ENCODE measurements at places on chromosomes 1 and 21.

DNA sequence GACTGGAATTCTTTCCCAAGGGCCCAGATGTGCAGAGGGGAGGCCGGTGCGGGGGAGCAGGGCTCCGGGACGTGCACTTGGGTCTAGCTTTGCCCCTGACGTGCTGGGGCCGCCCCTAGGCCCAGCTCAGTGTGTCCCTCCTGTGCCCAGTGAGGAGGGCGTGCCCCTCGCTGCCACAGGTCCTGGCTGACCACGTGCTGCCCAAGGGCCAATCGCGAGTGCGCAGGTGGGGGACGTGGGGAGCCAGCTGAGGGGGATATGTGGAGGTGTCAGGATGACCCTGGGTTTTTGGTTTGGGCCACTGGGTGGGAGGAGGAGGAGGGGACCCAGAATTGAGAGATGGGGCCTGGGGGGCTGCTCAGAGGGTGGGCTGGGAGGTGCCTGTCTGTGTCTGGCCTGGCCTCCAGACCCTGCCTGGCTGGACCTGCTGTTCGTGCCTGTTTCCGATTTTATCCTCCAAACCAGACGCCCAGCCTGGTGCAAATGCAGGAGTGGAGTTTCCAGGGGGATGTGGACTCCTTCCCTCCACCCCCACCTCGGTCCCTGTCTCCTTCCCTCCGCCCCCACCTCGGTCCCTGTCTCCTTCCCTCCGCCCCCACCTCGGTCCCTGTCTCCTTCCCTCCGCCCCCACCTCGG lies 6.1 kb upstream of the RNF223 start:
- DNase-seq = no peak

GRCh38 chr1:175155473-175155856 lies 37.1 kb downstream of the KIAA0040 start:
- no peak for DNase-seq

GRCh38 chr1:198713081-198713480 lies 74.2 kb downstream of the PTPRC start:
- no peak for DNase-seq

DNA sequence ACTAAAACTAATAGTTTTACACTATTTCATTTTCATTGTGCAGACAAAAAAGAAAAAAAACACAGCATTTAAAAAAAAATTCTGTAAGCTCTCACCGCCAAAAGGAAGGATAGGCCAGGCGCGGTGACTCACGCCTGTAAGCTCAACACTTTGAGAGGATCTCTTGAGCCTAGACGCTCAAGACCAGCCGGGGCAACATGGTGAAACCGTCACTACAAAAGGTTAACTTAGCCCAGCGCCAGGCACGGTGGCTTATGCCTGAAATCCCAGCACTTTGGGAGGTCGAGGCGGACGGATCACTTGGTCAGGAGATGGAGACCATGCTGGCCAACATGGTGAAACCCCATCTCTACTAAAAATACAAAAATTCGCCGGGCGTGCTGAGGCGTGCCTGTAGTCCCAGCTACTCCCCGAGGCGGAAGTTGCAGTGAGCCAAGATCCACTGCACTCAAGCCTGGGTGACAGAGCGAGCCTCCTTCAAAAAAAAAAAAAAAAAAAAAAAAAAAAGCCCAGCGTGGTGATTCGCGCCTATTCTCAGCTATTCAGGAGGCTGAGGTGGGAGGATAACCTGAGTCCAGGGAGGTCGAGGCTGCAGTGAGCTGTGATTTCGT lies 14.3 kb upstream of the SPEN start:
- DNase-seq = peak; percentile 92

DNA sequence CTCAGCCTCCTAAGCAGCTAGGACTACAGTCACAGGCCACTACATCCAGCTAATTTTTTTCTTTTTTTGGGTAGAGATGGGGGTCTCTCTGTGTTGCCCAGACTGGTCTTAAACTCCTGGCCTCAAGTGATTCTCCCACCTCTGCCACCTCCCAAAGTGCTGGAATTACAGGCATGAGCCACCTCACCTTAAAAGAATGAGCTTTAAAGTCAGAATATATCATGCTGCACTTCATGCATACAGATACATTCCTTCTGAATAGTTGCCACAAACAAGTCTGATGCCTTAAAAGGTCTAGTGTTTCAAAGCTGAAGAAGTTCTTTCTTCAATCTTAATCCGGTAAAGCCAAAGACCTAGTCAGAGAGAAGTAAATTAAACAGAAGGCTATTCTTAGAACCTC lies 23.8 kb upstream of the CPLANE2 start:
- DNase-seq = no peak

- no peak for DNase-seq
These were observed 65.9 kb downstream of the LAMC2 start for GRCh38 chr1:183251959-183252450.

- no peak for DNase-seq
These were observed 7.0 kb downstream of the PCP4 start for GRCh38 chr21:39874206-39874605.

DNA sequence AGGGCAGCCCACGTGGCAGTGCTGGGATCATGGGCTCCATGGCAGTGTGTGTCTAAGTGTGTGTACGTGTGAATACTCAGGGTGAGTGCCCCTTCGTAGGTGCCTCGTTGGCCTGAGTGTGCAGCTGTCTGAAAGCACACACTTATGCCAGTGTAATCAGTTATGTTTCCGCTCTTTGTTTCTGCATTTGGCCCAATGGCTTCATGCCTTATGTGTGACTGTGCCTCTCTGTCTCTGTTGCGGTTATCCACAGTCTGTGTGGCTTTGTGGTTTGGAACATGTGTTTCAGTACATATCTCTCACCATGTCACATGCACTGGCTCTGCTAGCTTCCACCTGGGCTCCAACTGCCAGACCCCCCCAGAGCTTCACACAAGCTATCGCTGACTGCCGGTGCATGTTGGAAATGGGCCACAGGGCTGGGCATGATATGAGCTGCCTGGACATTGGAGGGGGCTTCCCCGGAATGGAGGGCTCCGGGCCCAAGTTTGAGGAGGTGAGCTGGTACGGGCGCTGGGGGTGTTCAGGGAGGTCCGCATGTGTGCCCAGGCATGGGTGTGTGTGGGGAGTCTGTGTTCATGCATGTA lies 70.3 kb upstream of the TINAGL1 start:
- no peak for DNase-seq

- no peak for DNase-seq
These were observed 310.3 kb downstream of the MATN1 start for GRCh38 chr1:30413111-30413440.

- no peak for DNase-seq
These were observed 379.2 kb upstream of the SPAG17 start for GRCh38 chr1:118563981-118564951.

DNA sequence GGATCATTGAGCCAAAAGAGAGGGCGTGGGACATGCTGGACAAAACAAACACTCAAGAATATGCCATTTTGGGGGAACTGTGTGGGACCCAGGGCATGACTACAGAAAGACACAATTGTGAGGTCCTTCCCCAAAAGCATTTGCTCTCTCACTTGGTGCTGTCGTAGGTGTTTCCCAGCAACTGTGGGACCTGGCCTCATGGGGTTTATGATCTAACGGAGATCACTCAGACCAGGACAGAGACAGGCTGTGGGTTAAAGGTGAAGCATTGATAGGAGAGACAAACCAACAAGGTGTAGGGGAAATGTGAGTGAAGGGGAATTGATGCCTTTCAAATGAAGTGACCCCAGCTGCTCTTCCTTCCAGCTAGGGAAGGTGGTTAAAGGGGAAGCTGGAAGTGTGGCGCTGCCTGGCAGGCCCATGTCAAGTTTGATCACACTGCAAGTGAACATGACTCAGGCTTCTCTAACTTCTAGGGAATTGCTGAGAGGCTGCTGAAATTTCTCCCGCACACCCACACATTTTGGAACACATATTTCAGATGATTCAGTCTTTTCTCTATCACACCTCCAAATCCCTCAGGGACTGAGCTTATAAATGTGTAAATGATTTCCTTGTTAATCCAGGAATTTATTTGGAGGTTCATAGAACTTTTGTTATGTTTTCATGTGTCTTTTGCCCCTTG lies 30.2 kb downstream of the TRAF5 start:
- no peak for DNase-seq

DNA sequence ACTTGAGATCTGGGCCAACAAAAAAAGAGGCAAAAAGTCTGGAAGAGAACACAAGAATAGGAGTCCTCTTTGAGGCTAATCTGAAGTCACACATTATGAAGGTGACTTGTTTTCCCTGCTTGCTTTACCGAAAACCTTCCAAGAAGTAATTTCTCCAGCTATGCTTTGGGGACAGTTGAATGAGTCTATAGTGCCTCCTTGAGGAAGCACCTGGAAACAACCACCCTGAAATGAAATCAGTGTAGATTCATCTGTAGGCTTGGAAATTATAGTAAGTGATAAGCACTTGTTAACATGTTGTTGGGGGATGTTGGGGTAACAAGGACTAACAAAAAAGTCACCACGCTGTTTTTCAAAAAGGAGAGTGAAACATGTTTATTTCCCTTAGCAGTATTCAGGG lies 23.4 kb upstream of the RPTN start:
- DNase-seq = no peak

DNA sequence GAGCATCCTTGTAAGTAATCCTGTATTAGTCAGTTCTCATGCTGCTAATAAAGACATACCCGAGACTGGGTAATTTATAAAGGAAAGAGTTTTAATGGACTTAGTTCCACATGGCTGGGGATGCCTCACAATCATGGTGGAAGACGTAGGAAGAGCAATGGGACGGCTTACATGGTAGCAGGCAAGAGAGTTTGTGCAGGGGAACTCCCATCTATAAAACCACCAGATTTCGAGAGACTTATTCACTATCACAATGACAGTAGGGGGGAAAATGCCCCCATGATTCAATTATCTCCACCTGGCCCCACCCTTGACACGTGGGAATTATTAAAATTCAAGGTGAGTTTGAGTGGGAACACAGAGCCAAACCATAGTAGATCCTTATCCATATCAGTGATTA lies 124.7 kb downstream of the HIVEP3 start:
- DNase-seq = no peak

DNA sequence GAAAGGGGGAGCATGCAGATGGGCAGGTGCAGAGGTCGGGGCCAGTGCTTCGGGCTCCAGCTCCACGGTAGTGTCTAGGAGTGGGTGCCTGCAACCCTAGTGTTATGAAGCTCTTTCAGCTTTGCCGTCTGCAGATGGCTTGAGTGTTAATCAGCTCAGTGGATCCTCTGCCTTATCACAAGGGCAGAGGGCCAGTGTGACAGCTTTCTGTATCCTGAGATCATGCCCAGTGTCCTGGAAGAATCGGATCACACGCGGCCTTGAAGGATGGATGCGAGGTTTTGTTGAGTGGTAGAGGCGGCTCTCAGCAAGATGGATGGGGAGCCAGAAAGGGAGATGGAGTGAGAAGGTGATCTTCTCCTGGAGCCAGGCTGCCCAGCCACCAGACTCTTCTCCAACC lies 25.5 kb upstream of the C1orf146 start:
- DNase-seq = no peak

DNA sequence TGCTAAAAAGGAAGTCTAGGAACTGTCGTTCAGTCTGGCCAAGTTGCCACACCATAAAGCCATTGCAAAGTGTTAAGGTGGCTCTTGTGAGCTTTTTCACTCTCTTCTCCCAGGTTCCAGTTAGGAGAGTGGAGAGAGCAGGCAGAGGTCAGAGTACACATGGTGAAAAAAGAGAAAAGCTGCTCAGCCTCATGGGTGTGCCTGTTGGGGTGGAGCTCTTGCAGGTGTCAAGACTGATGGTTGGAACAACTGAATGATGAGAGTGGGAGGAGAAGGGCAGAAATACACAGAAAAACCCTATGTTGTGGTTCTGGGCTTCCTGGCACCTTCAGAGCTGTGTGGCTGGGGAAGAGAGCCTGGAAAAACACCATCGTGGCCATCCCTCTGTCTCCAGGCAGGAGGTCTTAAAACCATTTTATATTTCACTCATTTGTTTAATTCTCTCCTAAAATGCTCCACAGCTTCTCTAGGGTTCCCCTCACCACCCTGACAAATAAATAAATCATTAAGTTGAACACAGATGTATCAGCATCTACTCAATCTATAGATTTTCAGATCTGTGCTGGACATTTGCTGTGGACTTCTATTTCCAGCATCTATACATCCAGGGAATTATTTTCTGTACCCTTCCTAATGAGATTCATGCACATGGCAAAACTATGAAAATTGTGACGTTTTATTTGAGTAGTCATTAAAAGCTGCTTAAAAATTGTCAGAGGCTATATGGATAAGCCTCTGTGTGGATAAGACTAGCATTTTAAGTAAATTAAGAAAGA lies 17.5 kb downstream of the UBASH3A start:
- DNase-seq = no peak

DNA sequence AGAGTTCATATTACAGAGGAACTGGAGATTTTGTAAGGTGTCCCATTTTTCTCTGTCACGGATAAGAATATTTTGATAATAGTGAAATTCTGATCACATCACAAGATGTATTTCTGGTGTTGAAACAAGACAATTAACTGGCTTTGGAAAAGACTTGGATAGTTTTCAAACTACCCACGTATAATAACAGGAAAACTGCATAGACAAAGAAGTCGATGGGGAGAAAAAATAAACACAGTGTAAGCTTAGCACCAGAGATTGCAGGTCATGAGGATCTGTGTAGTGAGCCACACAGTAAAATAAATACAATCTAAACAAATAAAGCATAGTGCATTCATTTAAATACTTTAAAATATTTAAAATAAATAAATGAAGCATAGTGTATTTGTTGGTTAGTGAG lies 452.3 kb upstream of the ADAMTS5 start:
- no peak for DNase-seq

- no peak for DNase-seq
These were observed 83.4 kb downstream of the USP24 start for GRCh38 chr1:55131801-55132200.

GRCh38 chr1:52915211-52915854 lies 6.2 kb downstream of the ECHDC2 start:
- DNase-seq = no peak

- no peak for DNase-seq
These were observed 45.9 kb downstream of the WDR4 start for GRCh38 chr21:42833439-42833815.

DNA sequence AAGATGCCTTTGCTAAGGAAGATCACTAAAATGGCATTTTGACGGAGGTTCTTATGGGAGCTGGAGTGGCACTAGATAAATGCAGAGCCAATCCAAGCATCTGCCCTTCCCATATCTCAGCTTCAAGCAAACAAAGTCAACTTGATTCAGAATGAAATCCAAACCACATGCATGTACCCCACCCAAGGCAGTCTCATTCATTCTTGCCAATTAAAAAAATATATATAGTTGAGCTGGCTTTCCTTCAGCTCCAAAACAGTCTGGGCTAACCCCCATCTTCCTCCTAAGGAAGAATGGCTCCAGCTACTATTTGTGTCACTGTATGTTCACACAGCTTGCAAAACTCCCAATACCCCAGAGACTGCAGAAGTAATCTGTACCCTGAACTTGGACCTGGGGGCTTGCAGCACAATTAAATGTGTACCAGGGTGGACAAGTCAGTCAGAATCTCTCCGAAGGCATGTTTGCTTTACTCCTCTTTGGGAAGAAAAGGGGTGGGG lies 35.4 kb downstream of the GPR3 start:
- DNase-seq = no peak

DNA sequence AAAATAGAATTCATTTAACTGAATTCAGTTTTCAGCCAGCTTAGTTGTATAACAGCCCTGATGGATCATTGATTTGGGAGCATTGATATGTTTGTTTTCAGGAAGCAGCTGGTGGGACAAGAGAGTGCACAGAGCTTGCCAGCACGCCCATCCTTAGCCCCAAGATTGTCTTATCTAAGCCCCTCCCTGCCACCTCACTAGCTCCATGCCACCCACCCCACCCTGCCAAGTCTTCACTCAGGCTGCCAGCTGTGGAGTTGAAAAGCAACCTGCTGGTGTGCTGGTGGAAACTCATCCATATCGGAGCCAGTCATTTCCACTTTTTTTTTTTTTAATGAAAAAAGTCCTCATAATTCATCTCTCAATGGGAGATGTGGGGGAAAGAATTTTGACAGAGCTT lies 11.8 kb downstream of the KIRREL1 start:
- DNase-seq = no peak
